Stimulated activated CD4-positive, alpha-beta T cell treated with anti-CD3 and anti-CD28 coated beads, Interleukin-4, amount 100 ng/mL, for 1 hour (primary cell): ENCODE measurements at places on chromosomes 1 and 21.
A peak's percentile ranks its signal among the peaks of the same experiment; 100 is the strongest.

- DNase-seq: no peak
Observed at GRCh38 chr21:39315603-39316445, 2.4 kb upstream of the BRWD1 start.

GRCh38 chr1:29525941-29526340, 289.6 kb downstream of the PTPRU start:
- no peak for DNase-seq

DNA sequence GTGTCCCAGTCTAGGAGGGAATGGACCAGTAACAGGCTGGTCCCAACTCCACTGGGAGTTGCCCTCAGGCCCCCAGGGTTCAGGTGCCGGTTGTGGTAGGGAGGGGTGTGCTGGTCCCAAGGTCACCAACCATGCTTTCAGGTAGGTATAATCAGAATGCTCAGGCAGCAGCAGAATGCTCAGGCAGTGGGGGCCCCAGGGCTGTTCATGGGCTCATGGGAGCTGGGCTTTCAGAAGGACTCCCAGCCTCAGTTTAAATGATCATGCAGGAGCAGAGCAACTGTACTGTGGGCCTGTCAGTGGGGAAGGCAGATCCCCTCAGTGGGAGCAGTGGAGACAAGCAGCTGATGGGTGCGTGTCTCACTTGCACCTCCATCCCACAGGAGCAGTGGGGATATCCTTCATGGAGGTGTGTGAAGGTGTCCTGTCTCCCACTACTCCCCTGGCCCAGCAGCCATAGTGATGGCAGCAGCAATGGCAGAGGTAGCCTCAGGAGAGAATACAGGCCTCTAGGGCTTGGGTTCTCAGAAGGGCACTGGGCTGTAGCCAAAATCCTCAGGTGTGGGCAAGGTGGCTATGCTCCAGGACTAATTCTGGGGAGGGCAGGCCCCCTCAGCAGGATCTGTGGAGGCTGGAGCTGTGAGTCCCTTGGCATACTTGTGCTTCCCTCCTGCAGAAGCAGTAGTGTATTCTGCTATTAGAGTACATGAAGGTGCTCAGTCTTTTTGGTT, 917.3 kb upstream of the B3GALT2 start:
- DNase-seq: no peak

DNA sequence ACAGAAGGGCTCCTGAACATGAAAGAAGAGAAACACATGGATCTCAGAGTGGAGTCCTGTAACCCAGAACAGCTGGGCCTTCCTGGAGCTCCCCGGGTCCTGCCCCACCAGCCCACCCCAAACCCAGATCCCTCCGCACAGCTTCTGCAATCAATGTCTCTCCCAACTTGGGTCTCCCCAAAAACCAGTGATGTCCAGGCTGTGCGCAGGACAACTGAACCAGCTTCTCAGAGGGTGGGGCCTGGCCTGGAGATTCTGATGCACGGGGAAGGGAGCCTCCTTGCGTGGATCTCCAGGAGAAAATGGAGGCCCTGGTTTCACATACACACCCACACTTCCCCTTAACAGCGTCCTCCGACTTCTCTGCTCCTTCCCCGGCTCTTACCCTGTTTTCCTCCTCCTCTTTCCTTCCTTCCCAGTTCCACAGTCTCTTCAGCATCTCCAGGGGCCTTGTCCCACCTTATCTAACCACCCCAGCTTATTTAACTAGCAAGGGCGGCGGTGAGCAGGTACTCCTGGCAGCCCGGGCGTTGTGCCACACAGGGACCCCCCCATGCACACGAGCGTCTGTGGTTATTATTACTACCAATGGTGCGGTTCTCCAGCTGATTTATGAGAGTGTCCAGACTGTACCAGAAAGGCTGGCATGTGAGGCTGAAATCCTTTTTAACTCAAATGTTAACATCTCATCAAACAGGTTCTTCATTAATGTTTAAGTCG, 11.2 kb upstream of the MX2 start:
- no peak for DNase-seq

GRCh38 chr1:31801458-31801857, 14.4 kb downstream of the SPOCD1 start:
- DNase-seq: no peak

DNA sequence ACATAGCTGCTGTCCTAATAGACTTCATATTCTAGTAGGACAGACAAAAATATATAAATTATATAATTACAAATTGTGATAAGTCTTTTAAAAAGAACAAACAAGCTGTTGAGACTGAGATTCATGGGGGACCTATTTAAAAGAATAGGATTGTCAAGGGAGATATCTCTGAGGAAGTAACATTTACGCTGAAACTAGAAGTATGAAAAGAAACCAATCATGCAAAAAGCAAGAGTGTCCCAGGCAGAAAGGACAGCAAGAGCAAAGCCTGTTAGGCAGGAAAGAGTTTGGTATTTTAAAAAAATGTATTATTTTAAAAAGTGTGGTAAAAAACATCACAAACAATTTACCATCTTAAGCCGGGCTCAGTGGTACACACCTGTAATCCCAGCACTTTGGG, 9.1 kb upstream of the METTL13 start:
- no peak for DNase-seq

DNA sequence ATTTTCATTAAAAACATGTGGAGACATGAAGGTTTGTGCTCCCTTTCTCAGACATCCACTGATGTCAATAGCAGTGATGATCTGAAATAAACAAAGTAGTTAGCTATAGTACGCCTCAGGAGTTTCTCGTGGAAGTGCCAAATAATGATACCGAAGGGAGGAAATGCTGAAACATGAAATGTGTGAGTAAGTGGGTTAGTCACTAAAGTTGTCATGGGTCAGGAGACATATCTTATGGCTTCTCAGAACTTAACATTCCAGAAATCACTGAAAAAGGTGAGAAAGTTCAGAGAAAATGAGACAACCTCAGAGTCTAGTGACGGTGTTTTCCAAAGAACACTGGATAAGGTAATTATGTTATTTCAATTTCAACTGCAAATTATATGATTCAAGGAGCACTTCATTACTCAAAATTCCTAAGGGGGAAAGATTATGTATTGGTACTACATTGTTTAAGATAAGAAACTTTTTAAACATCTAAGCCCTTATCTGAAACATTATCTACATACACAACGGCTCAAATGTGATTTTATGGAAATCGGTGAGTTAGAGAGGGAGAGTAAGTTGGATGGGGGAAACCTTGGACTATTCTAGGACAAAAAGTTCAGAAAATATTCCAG, 20.6 kb downstream of the NIBAN1 start:
- DNase-seq: no peak

GRCh38 chr1:181040284-181040865, 6.6 kb downstream of the MR1 start:
- no peak for DNase-seq

DNA sequence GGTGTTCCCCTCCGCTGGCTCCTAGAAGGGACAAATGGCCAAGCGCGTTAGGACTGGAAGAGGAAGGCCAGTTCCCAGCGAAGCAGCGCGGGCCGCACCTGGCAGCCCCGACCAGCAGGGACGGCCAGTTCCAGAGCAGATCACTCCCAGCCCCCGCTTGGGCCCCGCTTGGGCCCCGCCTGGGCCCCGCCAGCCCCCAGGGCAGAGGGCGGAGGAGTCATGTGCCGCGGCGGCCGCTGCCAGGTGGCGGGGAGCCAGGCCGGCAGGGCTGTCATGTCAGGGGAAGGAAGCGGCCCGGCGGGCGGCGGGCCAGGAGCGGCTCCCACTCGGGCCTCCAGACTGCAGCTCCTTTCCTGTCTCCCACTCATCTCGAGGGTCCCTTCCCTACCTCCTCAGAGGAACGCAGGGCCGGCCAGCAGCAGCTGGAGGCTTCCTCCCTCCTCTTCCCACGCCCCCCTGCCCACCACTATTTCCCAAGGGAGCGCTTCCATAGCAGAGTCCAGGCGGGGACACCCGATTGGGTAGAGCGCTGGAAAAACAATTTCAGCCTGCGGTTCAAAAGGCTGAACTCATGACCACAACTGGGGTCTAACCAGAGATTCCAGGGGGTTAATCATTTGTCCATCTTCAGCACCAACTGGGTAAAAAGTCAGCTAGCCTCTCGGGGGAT, 16.5 kb downstream of the ZNF697 start:
- no peak for DNase-seq

GRCh38 chr1:214801191-214801590, 198.2 kb downstream of the CENPF start:
- DNase-seq: no peak

GRCh38 chr1:56491441-56491840, 87.9 kb downstream of the PLPP3 start:
- no peak for DNase-seq

DNA sequence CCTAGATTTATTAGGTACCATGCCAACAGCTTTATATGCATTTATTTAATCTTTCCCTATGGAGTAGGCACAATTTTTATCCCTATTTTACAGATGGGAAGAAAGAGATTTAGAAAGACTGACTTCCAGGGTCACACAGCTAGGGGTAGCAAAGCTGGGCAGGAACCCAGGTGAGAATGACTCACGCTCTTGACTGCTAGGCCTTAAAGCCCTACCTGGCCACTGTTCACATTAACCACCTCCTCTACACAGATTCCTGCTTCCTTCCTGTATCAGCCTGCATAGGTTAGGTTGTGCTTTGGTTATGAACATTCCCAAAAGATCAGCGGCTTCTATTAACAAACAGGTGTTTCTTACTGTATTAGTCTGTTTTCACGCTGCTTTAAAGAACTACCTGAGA, 53.2 kb downstream of the DNAJC6 start:
- no peak for DNase-seq

DNA sequence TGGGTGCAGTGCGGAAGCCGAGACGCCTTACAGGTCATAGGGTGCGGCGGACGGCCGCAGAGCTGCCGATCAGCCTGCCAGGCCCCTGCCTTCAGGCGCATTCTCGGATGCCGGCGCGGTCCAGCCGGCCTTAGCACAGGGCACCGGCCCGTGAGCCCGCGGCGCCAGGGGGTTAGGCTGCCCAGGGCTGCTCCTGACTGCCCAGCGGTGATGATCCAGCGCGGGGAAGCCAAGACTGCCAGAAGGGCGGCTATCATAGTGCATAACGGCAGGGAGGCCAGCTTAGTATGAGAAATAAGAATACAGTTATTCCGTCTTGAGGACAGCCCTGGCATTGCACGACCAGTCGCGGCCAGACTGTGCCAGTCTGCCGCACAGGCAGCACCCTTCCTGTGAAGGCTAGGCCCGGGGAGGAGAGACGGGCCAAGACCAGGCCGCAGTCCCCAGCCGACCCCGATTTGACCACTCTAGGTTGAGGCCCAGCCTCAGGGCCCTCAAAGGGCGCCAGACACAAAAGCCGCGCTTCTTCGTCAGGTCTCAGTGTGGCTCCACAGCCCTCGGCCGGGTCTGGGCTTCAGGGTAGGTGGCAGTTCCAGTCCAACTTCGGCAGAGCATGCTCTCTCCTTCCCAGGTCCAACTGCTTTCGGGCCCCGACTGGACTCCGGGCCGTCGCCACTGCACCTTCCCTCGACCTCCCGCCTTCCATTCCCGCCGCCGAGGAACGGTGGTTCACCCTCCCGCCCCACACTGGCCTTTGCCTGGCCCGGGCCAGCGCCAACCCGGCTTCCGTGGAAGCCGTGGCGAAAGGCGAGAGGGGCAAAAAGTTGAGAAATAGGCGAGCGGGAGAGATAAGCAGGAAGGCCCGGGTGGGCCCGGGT, 829 bp downstream of the ALX3 start:
- DNase-seq: peak; percentile 10

DNA sequence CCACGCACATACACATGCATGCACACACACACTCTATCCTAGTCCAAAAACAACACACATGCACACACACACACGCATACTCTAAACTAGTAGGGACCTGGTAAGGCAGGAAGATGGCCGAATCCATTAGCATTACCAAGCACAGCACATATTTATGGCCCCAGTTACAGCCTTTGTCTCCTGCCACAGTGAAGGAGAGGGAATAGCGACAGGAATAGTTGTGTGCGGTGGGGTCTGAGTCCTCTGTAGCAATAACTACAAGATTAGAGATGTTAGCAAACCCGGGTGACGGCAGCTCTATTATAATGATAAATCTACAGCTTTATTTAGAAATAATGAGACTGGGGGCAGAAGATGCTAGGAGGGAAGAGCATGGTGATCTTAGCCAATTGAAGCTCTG, 20.5 kb downstream of the SYT6 start:
- DNase-seq: no peak

DNA sequence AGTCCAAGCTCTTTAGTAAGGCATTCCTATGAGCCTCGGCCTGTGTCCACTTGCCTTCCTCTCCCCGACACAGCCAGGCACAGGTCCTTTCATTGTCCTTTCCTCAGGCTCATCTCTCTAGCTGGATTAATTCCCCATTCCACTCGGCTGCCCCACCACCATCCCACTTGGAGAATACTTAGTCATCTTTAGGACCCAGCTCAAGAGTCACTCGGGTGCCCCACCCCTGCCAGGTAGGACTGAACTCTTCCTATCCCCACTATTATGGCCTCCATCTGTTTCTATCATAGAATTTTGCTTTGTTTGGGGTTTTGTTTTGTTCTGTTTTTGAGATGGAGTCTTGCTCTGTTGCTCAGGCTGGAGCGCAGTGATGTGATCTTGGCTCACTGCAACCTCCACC, 45.9 kb upstream of the ATP2B4 start:
- no peak for DNase-seq
